ENCODE measurements at places on chromosomes 4 and X.
A peak's percentile ranks its signal among the peaks of the same experiment; 100 is the strongest.

- peak; percentile 27 for DNase-seq
Measured at GRCh38 chr4:98527534-98528269, 130.7 kb downstream of the TSPAN5 start.

DNA sequence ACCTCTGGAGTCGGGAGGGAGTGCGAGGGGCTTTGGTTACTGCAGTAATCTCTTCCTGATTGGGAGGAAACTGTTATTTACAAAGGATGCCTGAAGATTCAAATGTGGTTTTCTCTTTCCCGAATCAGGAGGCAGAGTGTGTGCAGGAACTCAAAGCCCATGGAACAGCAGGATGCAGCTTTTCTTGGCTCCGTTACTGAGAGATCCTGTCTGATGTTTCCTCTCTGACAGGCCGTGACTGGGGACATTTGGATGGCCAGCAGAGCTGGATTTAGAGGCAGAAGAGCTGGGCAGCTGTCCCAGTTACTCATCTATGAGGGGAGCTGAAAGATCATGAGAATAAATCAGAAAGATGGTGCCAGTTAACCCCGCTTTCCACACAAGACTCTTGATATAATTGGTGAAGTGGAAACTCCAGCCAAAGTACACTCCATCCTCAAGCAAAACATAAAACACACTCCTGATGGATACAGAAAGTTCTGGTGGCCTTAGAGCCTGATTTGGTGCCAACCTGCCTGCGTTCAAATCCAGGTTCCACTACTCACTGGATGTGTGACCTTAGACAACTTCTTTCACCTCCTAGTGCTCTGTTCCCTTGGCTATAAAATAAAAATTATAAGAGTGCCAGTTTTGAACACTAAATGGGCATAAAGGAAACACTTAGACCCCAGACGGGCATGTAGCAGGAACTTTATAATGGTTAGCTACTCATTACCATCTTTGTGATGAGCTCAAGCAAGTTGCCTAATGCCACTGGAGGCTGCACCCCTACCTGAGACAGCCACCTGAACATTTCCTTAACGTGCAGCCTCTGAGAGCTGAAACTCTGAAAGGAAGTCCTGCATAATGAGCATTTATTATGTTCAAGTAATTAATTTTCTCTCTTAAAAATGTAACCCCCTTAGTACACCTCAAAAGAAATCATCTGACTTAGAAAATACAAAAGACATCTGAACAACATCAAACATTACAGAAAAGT lies 349.0 kb upstream of the GATB start:
- DNase-seq: peak; percentile 51

DNA sequence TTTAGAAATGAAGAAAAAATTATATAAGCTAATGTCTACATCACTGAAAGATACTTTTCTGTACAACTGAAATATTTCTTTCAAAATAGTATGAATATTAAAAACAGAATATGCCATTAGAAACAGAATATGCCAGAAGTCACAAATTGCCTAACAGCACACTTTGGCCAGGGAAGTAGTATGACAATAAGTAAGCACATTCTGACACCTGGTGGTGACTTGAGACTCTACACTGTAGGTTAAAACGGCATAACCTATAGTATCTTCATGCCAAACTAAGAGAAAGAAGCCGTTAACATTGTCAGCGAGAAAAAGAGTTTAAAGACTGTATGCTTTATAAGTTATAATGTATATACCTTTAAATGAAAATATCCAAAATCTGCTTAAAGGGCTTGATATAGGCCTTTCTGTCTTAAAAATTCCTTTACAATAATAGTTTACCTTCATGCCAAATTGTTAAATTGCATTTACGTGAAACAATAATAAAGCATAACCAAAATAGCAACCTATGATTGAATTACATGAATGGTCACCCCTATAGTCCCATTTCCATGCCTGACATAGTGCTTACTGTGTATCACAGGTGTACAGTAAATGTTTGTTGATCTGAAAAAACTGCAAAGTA lies 32.8 kb downstream of the FAM13A start:
- DNase-seq: peak; percentile 78

DNA sequence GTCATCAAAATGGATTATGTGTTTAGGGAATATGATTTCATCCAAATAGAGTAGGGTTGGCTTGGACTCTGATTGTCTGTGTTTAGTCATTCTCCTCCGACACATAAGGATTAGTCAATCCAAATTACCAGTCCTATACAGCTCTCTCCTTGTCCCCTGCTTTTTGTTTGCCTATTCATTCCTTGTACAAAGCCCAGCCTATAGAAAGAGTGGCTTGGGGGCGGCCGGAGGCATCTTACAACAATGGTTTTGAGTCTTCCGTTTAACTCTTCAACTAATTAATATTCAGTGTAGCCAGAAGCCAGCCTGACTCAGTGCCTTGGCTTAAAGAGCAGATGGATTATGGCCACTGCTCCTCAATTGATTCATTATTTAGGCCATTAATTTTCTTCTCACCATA lies 796.6 kb upstream of the POU3F4 start:
- no peak for DNase-seq

DNA sequence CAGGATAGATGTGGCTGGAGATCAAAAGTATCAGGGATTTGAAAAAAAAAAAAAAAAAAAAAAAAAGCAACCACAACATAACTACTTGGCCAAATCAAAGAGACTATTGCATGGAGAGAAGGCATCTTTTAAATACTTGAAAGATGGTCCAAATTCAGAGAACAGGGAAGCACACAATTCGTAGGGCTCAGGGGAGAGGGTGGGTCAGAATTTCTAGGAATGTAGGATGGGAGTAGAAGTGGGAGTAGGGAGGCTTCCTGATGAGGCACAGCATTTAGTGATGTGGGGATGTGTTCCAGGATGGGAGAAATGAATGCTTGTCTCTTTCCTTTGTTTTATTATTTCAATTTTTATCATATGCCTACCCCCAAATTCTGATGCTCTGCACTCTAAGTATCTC lies 36.3 kb downstream of the RTL3 start:
- no peak for DNase-seq

DNA sequence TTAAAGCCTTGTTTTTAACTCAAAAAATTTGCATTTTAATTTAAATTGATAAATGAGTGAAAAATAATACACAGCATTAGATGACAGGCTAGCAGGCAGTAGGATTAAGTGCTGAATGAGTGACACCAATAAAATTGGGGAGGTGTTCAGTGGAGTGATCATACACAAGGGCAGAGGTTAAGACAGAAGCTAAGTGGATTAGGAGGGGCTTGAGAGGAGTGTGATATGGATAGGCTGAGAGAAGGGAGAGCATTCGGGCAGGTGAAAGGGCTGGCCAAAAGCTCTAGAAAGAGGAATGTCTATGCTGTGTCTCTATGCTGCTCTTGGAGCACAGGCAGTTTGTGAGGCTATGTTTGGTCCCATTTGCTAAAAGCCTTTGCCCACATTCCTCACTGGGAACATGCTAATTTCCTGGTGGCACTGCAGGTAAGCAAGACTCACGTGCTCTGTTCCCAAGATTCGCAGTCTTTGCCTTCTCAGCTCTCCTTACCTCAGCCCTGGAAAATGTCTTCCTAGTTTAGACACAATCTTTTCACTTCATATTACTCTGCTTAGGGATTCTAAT lies 52.8 kb upstream of the CCSER1 start:
- DNase-seq: no peak

DNA sequence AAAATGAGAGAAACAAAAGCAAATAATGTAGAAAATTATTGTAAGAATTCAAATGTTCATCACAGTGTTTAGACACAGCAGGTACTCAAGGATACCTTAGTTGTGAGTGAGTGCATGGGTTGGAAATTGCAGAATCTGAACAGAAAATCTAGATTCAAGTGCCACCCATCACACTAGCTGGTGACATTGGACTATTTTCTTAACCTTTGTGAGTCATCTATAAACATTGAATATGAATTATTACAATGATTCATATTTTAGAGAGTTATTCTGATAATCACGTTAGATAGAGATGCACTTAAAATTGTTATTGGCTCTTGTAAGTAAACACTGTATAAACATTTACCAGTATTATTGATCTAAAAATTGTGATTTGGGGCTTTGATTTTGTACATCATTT lies 1113.1 kb downstream of the STIM2 start:
- DNase-seq: no peak

GRCh38 chrX:3244203-3244743 lies 102.2 kb downstream of the MXRA5 start:
- DNase-seq: peak; percentile 93

DNA sequence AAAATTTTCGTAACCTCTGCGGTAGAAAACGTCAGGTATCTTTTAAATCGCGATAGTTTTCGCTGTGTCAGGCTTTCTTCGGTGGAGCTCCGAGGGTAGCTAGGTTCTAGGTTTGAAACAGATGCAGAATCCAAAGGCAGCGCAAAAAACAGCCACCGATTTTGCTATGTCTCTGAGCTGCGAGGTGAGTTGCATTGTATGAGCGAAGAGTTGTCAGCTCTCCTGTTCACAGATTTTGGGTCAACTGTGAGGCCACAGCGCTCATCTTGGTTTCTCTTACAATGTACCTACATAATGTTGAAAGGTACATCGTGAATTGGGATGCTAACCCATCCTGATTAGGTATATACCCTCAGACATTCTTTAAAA lies 486 bp downstream of the CLCN3 start:
- no peak for DNase-seq

DNA sequence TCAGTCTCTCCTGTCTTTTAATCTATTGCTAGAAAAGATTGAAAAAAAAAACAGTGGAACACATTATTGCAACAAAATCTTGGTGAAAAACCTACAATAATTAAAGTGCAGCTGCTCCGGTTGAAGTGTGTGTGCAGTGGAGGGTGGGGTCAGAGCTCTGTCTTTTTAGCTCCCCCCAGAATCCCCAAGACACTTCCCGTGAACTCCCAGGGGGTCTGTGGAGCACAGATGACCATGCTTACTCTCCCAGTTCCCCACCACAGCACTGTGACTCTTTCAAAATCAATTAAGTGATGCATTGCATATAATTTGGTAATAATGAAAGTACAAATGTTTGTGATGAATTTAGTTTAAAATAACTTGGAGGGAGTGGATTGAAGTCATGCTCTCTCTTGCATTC lies 15.7 kb upstream of the SLC10A4 start:
- no peak for DNase-seq

GRCh38 chr4:113837397-113837796 lies 75.9 kb upstream of the CAMK2D start:
- peak; percentile 92 for DNase-seq

GRCh38 chr4:189002475-189002874 lies 863.2 kb downstream of the TRIML1 start:
- DNase-seq: no peak

DNA sequence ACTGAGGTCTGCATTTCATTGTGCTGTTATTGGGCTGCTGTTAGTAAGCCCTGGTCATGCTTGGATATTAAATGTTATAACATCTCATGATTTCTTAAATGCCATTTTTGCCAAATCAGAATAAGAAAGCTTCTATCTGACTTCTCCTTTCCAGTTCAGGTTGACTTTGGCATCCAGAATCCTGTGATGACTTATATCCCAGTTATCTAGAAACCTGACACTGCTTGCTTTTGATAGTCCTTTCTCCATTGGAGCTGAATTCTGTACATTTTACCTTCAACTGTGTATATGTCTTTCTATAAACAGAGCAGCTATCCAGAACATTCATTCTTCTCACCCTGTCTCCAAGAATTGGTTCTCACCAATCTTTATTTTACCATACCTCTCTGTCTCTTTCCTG lies 257.7 kb upstream of the GNPDA2 start:
- no peak for DNase-seq

- DNase-seq: no peak
Measured at GRCh38 chr4:77028246-77028645, 47.5 kb downstream of the CCNI start.

DNA sequence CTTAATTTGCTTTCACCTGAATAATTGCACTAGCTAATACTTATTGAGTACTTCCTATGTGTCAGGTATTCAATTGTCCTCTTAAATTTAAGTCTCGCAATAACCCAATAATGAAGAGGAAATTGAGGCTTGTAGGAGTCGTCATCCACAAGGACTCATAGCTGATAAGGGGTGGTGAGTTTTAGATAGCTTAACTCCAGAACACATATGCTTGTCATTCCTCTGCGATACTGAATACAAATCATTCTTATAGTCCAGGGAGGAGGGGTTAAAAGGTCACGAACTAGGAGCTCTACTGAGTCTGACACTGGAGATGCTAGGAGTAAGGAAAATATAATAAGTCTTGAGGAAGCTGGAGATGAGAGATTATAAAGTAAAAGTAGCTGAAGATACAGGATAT lies 1.4 kb upstream of the PACRGL start:
- DNase-seq: no peak

DNA sequence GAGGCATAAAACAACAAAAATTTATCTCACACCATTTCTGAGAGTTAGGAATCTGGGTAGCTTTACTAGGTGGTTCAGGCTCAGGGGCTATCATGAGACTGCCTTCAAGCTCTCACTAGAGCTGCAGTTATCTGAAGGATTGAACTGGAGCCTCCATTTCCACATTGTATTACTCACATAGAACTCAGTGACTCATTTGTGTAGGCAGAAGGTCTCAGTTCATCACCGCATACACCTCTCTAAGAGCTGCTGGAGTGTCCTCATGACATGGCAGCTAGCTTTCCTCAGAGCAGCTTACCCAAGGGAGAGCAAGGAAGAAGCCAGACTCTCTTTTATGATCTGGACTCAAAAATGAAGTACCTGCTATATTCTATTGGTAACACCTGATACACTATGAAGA lies 389.2 kb downstream of the IQCM start:
- no peak for DNase-seq

GRCh38 chr4:132838244-132838643 lies 310.9 kb upstream of the PCDH10 start:
- no peak for DNase-seq

Data from fibroblast of upper back skin (primary cell).